ENCODE measurements at places on chromosomes 2 and 18. TPM values are rescaled to one million over a fixed set of nuclear protein-coding genes. Genes with fewer than 3 reads are reported as not detected.

DNA sequence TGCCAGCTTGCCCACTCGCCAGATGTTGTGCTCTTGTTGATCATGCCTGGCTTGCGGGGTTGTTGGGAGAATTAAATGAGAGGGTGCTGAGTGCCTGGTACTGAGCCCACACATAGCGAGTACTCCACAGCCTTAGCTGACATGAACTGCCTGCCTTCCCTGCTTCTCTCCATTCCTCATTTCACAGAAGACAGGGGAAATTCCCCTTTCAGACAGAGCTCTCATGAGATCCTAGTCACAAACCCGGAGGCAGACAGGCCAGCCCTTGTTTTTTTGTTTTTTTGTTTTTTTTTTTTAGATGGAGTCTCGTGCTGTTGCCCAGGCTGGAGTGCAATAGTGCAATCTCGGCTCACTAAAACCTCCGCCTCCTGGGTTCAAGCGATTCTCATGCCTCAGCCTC is 17.1 kb upstream of the DNMT3A start:
- no peak for DNase-seq

GRCh38 chr2:20208476-20208859 is 16.5 kb downstream of the SDC1 start:
- no peak for DNase-seq

DNA sequence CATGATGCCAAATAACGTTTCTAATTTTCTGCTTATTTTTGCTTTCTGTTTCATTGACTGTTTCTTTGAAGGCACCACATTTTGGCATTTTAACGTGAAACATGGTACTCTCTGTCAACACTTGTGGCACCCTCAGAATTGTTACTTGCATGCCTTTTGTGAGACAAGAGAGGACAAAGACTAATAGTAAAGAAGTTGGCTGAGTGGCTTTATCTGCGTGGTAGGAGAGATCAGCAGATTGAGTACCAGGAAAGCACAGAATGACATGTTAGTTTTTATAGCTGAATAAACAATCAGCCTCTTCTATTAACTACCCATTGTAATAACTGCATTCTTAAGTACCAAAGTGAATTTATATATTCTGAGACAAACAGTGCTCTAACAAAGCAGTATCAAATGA is 8.6 kb downstream of the ZNF638 start:
- DNase-seq = no peak

GRCh38 chr2:238376884-238377391 is 49.8 kb upstream of the ASB1 start:
- DNase-seq = no peak

DNA sequence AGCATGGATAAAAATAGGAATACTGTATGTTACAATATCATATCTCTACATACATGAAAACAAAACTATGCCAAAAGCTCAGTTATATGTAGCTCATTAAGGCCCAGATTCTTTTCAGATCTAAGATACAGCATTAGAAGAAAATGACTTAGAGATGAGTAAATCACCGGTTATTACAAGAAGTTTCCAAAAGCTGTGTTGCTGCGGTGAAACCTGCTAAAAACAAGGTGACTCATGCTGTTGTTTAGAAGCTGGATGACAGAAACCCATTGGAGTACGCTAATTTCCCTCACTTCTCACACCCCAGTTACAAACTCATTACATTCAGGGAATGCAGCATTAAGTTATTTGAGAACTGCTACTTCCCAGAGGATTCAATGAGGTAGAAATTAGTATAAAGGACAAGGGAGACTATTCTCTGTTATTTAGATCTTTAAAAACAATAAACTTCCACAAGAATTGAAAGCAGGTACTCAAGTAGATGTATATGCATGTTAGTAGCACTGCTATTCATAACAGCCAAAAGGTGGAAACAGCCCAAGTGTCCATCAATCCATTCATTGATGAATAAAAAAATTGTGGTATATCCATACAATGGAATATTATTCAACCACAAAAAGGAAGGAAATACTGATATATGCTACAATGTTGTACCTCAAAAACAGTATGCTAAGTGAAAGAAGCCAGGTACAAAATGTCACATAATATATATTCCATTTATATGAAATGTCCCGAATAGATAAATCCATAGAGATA is 32.6 kb downstream of the RBKS start:
- no peak for DNase-seq

GRCh38 chr18:76420898-76421684 is 74.0 kb downstream of the ZNF516 start:
- DNase-seq = no peak

B4GALT6 gene
- 5.2 TPM for total RNA-seq

- peak; percentile 53 for DNase-seq
These were observed 211.8 kb downstream of the SLC8A1 start for GRCh38 chr2:40240070-40240469.

CRYGC gene
- total RNA-seq = not detected

SLC4A5 gene
- 2.6 TPM for total RNA-seq

DNA sequence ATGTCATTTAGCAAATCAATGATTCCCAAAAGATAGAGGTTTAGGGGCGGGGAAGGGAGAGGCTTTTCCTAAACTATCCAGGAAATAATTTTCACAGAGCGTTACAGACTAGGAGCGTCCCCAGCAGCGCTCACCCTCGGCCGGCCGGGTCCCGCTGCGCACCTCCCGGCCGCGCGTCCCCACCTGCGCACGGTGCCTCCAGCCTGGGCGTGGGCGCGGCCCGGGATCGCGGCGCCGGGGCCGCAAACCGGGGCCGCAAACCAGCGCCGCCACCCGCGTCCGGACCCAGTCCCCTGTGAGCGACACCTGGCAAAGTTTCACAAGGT is 684 bp upstream of the ZCCHC2 start:
- DNase-seq = no peak

DNA sequence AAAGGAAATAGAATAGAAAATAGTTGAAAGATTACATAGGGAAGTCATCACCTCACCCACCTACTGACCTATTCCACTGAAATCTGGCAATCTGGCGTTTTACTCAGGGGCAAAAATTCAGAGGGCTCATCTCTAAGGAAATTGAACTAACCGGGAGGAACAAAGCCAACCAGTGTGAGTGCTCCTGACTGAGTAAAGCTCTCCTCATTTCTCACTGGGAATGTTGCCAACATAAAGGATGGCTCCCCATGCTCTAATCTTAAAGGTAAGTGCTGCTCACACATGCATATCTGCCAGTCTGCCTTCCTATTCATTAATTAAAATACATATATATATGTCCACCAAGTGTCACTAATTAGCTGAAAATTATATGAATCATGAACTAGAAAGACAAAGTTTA is 13.5 kb upstream of the DOK6 start:
- no peak for DNase-seq

MTLN gene
- 153 TPM for total RNA-seq

- peak; percentile 58 for DNase-seq
These were observed 901 bp upstream of the MFSD6 start for GRCh38 chr2:190407246-190407661.

NOSTRIN gene
- 152 TPM for total RNA-seq

DNA sequence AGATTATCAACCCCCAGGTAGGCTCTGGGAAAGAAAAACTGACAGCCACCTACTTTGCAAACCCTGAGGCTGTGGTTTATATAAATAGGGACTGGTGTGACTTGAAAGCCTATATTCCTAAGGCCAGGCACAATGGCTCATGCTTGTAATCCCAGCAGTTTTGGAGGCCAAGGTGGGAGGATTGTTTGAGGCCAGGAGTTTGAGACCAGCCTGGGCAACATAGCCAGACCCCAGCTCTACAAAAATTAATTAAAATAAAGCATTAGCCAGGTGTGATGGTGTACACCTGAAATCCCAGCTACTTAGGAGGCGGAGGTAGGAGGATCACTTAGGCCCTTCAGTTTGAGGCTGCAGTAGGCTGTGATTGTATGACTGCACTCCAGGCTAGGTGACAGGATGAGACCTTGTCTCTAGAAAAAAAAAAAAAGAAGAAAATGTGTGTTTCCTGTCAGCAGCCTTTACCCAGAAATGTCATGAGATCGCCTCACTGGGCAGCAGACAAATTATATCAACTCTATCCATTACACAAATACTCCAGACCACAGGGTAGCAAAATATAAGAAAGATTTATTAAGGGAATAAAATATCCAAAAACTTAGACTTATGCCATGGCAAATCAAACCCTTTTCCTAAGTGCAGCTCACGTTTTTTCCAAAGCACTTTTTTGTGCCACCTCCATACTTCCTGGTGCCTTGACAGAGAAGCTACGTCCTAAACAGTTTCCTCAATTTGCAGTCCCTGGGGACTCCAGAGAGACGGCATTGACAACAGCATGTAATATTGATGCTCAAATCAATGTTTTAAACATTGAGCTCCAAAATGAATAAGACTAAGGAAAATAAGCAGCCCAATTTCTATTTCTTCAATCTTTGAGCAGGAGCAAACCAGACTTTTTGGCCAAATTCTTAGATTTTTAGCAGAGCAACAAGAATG is 190.8 kb upstream of the NDUFV2 start:
- DNase-seq = no peak

KCNG2 gene
- total RNA-seq = 3.8 TPM

DNA sequence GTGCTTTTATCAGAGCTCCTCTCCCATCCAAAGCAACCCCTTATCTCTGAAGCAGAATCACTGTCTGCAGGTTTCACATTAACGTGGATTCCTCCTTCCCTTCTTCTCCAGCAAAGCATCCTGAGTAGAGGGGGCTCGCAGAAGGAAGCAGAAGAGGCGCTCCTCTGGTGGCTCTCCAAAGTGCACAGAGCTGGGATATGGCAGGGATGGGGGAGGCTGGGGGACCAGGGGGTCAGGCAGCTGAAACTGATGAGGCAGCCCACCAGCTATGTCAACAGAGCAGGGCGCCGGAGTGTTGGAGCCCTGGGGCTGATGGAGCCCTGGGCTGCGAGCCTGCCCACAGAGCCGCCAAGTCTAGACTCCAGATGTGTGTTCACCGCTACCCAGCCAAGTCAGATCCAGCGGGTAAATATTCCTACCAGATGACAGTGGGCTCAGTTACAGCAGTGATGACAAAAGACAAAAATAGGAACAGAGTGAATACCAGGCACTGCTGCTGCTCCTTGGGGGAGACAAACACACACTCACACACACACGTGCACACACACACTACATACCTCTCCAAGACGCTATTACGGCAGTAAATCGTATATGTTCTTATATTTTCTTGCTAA is 678.3 kb upstream of the ID2 start:
- no peak for DNase-seq

DNA sequence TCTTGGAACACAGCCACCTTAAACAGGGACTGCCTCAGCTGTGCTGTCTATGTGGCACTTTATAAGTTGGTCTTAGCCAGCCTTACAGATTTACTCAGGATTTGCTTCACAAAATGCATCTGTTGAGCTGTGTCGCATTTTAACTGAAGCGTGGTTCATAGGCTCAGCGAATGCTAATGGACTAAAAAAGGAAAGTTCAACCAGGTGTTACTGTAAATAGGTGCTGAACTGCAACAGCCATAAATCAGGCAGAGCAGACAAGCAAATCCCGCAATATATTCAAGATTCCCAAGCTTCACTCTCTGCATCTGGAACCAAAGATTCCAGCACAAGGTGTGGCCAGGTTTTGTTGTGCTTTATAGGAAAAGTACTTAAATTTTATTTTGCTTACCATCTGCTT is 130.0 kb downstream of the EPHA4 start:
- no peak for DNase-seq

All from Peyer's patch (tissue), 4 donors.